Iris pigment epithelial cell (primary cell): ENCODE measurements at places on chromosomes 6 and 20.

GRCh38 chr6:169962604-169963469 is 211.4 kb downstream of the ERMARD start:
- DNase-seq: no peak

GRCh38 chr20:49706630-49707091 is 7.0 kb downstream of the B4GALT5 start:
- no peak for DNase-seq

- no peak for DNase-seq
Observed at GRCh38 chr6:154605178-154605881, 94.8 kb upstream of the CNKSR3 start.

DNA sequence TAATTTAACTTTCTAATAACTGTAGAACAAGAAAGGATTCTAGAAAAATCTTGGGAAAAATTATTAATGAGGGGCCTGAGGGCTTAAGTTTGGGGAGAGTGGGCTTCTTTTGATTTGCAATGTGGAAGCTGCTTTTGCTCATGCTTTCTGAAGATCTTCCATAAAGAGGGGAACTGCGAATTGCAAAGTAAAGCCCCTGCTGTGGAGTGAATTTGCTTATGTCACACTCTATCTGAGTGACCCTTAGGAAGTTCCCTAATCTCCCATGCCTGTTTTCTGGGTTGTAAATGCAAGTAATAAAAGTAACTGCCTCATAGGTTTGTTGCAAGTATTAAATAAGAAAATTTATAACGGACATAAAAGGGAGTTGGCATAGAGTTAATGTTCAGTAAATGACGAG is 301.2 kb downstream of the PLCB1 start:
- no peak for DNase-seq

DNA sequence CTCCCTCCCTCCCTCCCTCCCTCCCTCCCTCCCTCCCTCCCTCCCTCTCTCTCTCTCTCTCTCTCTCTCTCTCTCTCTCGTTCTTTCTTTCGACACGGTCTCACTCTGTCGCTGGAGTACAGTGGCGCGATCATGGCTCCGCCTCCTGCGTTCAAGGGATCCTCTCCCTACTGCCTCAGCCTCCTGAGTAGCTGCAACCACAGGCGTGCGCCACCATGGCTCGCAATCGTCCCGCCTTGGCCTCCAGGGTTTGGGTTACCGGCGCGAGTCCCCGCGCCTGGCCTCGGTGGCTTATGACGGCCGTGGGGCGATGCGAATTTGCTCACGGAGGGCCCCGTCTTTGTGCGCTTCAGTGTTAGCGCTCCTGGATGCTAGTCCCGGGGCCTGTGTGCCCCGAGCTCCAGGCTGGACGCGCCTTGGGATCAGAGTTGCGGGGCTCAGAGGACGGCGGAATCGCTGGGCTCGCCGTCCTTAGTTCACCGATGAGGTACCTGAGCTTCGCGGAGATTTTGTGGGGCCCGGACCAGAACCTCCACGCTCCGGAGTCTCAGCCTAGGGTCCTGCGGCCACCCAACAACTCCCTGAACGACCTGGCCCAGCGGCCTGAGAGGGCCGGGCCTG is 45.2 kb downstream of the MCUR1 start:
- no peak for DNase-seq

- DNase-seq: no peak
Observed at GRCh38 chr6:169575365-169575764, 126.5 kb downstream of the WDR27 start.

- DNase-seq: no peak
Observed at GRCh38 chr6:12785301-12785700, 68.7 kb downstream of the PHACTR1 start.

GRCh38 chr6:139649732-139650131 is 275.3 kb upstream of the CITED2 start:
- DNase-seq: no peak

GRCh38 chr6:117007659-117008058 is 130.6 kb downstream of the RFX6 start:
- DNase-seq: no peak

DNA sequence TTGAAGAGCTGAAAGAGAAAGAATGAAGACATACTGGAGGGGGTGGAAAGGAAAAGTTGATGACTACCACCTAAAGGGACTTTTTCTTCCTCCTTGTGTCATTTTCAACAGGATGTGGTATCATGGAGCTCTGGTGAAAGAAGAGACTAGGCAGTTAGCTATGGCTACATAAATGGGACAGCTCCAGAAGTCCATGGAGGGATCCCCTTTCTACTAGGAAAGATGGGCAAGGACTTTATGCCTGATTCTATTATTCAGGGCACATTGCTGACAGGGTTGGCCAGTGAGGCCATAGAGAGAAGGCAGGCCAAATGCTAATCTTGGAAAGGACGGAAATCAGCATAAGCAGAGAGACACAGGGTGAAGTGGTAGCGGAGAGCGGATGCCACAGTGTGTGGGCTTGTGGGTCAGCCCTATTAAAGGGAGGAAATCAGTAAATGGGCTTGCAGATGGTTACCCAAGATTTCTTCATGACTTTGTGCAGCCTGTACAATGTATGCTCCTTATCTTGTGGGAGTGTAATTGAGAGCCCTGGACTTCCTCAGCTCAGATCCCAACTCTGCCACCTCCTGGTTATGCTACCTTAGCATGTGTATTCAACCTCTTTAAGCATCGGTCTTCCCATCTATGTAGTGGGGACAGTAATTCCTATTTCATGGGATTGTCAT is 77.4 kb upstream of the TMEM170B start:
- peak; percentile 43 for DNase-seq
